Left lung (tissue), 14 donors: ENCODE measurements at places on chromosomes 7 and 10. TPM values are rescaled to one million over a fixed set of nuclear protein-coding genes. Genes with fewer than 3 reads are reported as not detected.

DNA sequence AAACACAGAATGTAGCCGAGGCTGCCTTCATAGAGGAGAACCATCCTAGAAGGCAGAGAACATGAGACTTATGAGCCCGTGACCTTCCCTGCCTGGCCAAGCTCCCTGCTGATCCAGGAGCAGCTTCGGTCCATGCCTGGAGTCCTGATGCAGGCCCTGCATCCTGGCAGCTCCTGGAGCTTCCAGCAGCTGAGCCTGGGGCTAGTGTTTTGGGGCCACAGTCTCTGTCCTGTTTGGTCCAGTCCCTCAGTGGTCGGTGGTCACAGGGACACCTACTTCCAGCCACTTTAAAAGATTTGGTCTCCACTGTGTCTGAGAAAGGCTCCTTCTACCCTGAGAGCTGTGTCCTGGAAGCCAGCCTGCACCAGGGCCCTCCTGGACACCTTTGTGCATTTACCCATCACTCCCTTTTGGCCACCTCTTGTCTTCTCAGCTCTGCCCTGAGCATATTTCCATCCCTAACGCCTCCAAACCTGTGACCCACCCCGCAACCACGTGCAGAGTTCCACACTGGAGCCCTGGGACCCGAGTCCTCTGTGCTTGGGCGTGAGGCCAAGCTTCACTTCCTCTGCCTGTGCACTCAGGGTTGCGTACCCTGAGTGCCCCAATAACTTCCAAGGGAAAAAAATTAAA, 315.2 kb upstream of the ZNF32 start:
- no peak overlapping the region for H3K27ac ChIP-seq
- no peak for DNase-seq
- H3K36me3 ChIP-seq = no peaks in the 10 kb centered on the region
- H3K4me3 ChIP-seq = no peak overlapping the region
- H3K4me1 ChIP-seq = no peaks in the 10 kb centered on the region
- peaks cover 7% of the 10 kb centered on the region for H3K27me3 ChIP-seq

- no peak for DNase-seq
- H3K27me3 ChIP-seq = no peaks in the 10 kb centered on the region
- peaks cover 3% of the 10 kb centered on the region for H3K4me1 ChIP-seq
- no peaks in the 10 kb centered on the region for H3K36me3 ChIP-seq
- H3K4me3 ChIP-seq = no peak overlapping the region
Measured at GRCh38 chr7:77819021-77819420, 20.4 kb downstream of the PHTF2 start.

DNA sequence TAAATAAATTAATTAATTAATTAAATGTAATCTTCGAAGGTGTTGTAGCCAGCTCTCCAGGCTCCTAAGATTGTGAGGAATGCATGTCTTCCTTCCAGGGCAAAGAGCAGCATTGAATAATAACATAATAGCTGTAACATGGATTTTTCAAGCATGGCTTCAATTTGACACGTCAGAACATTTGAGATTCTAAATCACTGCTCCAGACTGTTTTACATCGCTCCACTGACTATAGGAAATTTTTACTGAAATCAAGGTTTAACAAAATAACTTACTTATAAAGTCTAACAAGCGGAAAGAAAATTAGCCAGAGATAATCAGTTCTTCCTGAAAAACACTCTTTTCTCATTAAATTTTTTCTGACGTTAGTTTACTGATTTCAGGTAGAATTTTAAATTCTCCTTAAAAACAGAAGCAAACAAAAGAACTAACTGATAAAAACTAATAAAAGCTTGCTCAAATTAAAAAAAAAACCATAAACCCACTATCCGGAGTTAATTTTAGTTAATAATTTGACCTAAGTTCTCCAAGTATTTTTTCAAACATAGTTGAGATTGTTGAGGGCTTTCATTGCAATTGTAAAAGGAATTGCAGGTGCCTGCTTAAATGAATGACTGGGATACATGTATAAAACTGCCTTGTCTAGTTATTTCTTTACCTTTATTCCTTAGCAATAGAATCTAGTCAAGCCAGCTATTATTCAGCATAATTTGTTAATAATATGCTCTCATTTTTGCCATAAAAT, 51.2 kb upstream of the SGCE start:
- H3K27ac ChIP-seq = no peak overlapping the region
- H3K4me1 ChIP-seq = no peaks in the 10 kb centered on the region
- no peak for DNase-seq
- no peak overlapping the region for H3K4me3 ChIP-seq
- H3K27me3 ChIP-seq = no peaks in the 10 kb centered on the region

GRCh38 chr10:29417324-29417723, 128.5 kb downstream of the LYZL1 start:
- no peak for DNase-seq
- H3K27ac ChIP-seq = no peak overlapping the region
- H3K4me3 ChIP-seq = no peak overlapping the region
- peaks cover 28% of the 10 kb centered on the region for H3K4me1 ChIP-seq
- no peaks in the 10 kb centered on the region for H3K27me3 ChIP-seq
- H3K36me3 ChIP-seq = peaks cover 50% of the 10 kb centered on the region

DNA sequence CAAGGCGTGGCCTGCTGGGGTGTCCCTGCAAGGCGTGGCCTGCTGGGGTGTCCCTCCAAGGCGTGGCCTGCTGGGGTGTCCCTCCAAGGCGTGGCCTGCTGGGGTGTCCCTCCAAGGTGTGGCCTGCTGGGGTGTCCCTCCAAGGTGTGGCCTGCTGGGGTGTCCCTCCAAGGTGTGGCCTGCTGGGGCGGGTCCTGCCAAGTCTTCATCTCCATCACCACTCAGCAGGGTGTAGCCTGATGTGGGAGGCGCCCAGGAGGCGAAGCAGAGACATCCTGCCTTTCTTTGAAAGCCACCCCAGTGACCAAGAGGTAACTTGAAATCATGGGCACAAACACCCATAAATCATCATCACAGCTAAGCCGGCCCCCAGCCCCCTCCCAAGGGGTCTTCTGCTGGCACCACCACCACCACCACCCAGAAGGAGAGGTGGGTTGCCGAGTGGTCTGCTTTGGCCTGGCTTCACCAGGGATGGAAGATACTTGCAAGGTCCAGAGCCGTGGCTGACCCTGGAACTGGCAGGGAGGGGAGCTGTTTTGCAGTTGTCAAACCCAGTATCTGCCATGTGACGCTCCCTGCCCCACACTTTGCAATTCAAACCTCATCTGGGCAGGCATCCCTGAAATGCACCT, 190.6 kb downstream of the EBF3 start:
- H3K27me3 ChIP-seq = no peaks in the 10 kb centered on the region
- no peak overlapping the region for H3K4me3 ChIP-seq
- H3K4me1 ChIP-seq = no peaks in the 10 kb centered on the region
- DNase-seq = no peak
- no peak overlapping the region for H3K27ac ChIP-seq

DNA sequence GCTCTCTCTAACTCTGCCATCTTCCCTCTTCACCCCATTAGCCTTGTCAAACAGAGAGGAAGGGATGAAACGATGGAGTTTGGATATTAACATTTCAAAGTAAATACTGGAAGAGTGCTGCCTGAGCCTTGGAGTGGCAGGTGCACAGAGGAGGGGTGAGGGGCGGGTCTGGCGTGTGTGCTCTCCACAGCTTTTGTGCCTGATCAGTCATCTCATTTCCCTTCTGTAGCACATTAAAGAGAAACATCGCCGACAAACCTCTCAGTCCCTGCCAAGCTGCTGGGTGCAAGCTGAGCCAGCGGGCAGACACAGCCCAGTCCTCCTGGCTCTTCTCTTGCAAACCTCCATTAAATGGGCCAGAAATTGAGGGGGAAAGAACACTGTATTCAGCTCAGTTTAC, 76.2 kb downstream of the SLIT1 start:
- no peaks in the 10 kb centered on the region for H3K36me3 ChIP-seq
- no peak for DNase-seq
- H3K27ac ChIP-seq = no peak overlapping the region
- peaks cover 12% of the 10 kb centered on the region for H3K27me3 ChIP-seq

The IDI2 gene
- not detected for total RNA-seq
